ENCODE measurements at places on chromosomes 16 and 17. TPM values are rescaled to one million over a fixed set of nuclear protein-coding genes. Genes with fewer than 3 reads are reported as not detected.

DNA sequence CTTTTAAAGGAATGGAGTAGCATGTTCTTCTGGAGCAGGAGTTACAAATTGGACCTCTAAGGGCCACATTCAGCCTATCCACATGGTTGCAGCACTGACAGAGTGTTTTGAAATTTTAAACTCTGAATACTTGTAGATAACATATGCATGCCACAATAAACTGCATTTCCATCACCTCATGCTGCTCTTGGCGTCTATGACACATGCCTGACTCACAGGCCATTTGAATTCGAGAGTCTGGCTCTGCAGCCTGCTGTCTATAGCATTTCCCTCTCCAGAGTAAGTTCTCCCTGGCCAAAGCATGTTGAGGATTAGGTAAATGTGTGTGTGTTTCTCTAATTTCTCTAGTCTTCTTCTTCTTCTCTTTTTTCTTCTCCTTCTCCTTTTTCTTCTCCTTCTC is 28.7 kb upstream of the MYOCD start:
- DNase-seq = no peak

DNA sequence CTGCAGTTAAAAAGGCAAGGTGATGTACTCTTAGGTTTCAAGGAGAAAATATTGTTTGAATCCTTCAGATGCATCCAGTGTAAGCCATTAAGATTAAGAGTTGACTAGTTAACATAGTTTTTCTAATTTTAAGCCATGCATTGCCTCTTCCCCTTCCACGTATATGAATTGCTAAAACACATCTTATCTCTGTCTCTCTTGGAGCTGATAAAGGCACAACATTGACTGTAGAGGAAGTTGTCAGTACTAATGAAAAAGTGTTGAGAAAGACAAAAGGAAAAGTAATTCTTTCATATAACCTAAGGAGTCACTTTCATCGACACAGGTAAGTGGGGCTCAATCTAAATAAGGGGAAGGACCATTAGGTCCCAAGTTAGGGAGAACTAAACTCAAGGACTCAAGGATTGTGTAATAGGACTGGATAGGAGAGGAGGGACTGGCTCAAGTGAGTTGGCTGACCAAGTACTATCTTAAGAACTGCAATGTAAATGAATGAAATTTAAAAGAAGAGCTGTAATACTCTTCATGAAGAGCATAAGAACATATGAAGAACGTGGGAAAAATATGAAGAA is 55.6 kb downstream of the GRB7 start:
- DNase-seq = no peak

DNA sequence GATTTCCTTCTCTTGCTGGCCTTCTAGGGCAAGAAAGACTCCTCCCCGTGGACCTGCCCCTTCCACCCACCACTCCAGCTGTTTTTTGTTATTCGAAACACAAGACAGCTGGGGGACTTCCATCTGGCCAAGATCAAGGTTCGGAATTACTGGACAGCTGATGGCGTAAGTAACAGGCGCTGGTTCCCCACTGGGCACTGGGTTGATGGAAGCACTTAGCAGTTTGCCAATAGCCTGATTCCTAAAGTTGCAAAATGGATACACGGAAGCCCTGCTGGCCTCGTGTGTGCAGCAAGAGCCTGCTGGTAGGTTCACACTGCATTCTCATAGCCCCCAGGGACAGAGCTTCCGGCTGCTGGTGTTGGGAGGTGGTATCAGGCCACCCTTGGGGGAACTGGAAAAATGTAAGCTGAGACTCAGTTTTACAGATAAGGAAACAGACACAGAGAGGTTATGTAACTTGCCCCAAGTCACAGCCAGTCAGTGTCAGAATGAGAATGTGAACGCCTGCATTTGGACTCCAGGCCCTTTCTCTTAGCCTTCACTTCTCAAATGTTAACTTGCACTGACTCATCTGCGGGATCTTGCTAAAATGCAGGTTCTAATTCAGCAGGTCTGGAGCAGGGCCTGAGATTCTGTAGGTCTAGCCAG is 171.7 kb downstream of the KATNIP start:
- no peak for DNase-seq

DNA sequence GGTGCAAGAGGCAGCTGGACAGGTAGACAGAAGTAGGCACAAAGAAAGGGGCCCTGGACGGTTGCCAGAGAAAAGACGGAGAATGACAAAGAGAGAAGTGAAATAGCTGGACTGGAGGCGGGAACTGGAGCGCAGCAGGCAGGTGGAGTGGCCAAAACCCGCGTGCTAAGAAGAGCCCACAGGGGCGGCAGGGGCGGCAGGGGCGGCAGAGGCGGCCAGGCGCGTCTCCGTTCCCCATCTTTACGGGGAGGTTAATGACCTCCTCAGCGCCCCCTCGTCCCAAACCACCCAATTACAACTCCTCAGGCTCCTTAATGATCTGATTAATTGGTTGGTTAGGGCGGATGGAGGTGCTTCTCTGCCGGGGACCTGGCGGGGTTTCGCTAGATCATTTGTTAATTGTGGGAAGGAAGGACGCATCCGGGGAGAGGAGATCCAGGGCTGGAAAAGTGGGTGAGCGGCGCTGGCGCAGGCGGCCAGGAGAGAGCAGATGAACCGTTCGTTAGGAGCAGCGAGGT is 15.4 kb upstream of the HOXB9 start:
- no peak for DNase-seq

- no peak for DNase-seq
Measured at GRCh38 chr16:22668318-22668717, 145.6 kb upstream of the HS3ST2 start.

- DNase-seq = no peak
Measured at GRCh38 chr16:82995286-82995923, 368.6 kb downstream of the CDH13 start.

DNA sequence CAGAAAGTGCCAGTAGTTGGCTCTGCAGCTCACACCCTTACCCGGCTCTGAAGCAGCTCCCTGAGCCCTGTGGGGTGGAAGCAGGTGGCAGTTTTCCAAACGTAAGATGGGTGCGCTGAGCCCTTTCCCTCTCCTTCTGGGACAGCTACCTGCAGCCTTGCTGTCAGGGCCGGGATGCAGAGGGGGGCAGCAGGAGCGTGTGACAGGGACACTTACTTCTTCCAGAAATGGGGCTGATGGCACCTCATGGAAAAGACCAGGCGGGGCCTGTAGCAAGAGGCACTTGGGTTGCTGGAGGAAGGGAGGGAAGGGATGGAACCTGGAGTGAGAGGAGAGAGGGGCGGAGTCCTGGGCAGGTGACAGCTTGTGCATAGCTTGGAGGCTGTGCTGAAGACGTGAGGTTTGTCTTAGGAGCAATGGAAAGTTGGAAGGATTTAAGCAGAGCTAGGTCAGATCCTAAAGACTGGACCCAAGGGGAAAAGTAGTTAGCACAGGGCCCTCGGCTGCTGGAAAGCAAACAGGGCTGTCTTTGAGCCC is 216.8 kb upstream of the RPL38 start:
- no peak for DNase-seq

- peak; percentile 32 for DNase-seq
Measured at GRCh38 chr16:77223184-77223583, 24.0 kb downstream of the SYCE1L start.

DNA sequence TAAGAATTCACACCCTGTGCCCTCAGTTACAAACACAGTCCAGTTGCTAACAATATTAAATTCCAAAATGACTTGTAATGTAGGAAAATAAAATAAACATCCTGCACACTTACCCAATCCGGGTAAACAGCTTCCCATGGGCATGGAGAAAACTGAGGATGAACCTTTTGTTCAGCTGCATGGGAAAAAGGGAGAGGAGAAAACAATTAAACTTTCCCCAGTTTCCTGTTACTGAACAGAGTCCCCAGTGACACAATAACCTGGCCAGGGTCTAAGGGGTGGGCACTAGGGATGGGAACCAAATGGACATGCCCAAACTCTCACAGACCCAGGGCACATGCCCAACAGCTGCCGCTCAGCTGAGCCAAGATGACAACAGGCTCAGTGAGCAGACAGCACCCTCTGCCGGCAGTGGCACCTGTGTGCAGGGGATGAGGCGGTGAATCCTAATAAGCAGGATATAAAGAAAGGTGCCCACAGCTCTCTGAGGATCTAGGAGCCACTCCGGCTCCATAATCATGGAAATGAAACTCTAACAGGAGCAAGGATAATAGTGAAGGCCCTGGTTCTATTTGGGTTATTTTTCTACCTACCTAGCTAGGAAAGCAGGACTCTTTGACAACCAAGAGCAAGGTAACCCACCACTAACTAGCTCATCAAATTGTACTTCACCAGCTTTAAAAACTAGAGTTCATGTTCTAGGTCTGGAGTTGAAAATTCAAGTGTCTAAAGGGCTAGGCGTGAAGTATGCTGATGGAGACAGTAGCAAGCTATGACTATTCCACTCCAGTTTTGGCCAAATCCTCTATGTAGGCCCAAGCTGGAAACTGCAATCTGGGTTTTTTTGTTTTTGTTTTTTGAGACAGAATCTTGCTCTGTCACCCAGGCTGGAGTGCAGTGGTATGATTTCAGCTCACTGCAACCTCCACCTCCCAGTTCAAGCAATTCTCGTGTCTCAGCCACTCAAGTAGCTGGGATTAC is 58.8 kb downstream of the SMG6 start:
- DNase-seq = peak; percentile 87

- DNase-seq = peak; percentile 86
Measured at GRCh38 chr16:85819245-85819644, 19.8 kb downstream of the COX4I1 start.

DNA sequence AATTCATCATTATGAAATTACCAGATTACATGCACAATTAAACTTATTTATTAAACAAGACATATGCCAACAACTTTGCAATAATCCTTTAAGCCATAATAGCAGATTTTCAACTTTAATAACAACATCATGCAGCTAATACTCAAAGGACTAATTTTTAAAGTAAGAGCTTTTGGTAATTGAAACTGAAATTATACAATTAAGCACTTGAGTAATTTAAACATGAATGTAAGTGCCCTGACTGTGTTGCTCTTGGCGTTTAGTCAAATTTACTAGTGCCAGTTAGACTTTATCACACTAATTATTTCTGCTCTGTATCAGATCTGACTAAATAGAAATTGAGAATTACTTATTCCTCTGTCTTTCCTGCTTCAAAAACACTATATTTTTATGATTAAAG is 46.8 kb upstream of the PSMD7 start:
- no peak for DNase-seq

GRCh38 chr17:17728550-17729251 is 47.4 kb downstream of the RAI1 start:
- DNase-seq = no peak

Gene KRT17
- not detected for total RNA-seq

Gene SCN4A
- 0.08 TPM for total RNA-seq

Gene CD19
- not detected for total RNA-seq

Gene MYOCD
- not detected for total RNA-seq

Gene ITGB4
- total RNA-seq = 0.68 TPM

Gene TM4SF5
- 0.35 TPM for total RNA-seq
